GM12892 (cell line): ENCODE measurements at places on chromosomes 16 and 17.

- no peak for DNase-seq
These were observed 9.2 kb upstream of the TNFRSF13B start for GRCh38 chr17:16980813-16981731.

GRCh38 chr16:30004811-30005242 lies 6.0 kb downstream of the DOC2A start:
- no peak for DNase-seq

GRCh38 chr16:63188086-63188771 lies 1152.0 kb upstream of the CDH8 start:
- no peak for DNase-seq

DNA sequence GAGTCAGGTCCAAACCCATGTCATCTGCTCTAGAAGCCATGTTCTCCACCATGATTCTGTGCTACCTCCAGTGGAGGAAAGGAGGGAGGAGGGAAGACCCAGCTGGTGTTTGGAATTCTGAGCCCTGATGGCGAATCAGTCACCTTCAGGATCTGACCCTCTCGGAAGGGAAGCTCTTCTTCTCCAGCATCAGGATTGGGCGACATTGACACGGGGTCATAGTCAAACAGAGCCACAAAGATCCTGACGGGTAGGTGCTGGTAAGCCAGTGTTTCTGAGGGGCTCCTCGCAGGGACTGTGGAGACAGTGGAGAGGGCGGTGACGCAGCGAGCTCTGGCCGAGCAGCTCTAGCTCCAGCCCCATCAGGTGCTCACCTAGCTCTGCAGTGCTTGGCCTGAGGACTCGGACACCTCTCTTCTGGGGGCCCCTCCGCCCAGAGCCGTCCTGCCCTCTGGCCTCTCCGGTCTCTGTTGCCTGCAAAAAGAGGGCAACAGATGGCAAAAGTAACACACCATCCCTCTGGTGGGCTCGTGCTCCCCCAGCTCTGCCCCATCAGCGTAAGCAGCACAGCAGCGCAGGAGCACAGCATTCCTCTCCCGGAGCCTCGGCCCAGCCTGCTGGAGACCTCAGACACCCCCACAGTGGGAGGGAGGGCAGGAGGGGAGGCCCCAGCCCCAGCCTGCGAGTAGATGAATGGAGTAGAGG lies 21.0 kb downstream of the TSPOAP1 start:
- DNase-seq: no peak

DNA sequence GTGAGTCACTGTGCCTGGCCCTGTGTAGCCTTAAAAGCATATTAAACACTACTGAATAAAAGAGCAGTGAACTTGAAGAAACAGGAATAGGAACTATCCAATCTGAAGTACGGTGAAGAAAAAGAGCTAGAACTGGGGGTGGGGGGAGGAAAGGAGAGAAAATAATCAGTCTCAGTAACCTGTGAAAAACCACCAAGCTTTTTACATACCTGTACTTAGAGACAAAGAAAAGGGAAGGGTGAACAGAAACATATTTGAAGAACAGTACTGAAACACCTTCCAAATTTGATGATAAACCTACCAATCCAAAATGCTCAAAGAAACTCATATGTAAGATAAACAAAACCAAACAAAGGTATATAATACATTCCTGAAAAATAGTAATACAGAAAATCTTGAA lies 77.5 kb downstream of the USP32 start:
- no peak for DNase-seq

GRCh38 chr16:82017911-82018568 lies 6.8 kb upstream of the SDR42E1 start:
- DNase-seq: no peak

- no peak for DNase-seq
These were observed 22.0 kb downstream of the PRCD start for GRCh38 chr17:76561799-76562268.

DNA sequence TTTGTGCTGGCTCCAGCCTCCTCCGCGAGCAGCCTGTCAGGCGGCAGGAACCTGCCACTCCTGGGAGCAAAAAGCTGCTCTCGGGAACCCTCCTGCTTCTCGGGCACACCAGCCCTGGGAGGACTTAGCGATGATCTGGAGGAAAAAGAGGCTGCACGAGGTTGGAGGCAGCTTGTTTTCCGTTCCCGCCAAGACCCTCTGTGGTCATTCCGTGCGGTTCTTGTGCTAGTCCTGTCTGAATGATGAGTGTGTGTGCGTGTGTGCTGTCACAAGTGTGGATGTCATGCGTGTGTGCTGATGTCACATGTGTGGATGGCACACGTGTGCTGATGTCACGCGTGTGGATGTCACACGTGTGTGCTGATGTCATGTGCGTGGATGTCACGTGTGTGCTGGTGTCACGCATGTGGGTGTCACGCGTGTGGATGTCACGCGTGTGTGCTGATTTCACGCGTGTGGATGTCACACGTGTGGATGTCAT lies 150.0 kb downstream of the NPIPB11 start:
- DNase-seq: no peak

DNA sequence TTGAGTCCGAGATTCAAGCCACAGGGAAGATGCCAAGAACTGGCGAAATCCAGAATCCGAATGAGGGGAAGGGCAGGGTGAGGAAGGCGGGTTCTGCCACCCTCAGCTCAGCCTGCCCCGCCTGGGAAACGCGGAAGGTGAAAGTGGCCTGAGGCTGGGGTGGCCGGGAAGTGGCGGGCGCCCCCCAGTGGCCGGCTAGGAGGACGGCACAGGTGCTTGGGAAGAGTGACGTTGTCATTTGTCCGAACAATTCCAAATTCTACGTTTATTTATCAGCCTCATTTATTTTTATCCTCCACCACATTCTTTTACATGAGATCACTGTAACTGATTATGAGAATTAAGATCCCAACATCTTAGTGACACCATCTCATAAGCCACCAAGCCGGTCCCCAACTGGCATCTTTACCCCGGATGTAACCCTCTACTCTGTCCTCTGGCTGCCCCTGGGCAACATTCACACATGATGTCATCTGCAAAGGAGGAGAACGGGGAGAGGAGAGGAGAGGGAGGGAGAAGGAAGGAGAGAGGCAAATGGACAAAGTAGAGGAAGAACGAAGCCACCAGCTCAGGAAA lies 21.3 kb downstream of the SRCIN1 start:
- peak; percentile 85 for DNase-seq

GRCh38 chr17:72984145-72984925 lies 108.2 kb downstream of the SLC39A11 start:
- no peak for DNase-seq

- no peak for DNase-seq
These were observed 313.9 kb upstream of the SALL1 start for GRCh38 chr16:51464996-51465395.

DNA sequence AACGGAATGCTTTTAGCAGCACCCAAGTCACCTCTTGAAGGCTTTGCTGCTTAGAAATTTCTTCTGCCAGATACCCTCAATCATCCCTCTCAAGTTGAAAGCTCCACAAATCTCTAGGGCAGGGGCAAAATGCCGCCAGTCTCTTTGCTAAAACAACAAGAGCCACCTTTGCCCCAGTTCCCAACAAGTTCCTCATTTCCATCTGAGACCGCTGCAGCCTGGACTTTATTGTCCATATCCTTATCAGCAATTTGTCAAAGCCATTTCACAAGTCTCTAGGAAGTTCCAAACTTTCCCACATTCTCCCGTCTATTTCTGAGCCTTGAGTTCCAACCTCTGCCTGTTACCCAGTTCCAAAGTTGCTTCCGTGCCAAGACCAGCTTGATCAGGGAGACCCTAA lies 27.4 kb downstream of the TMC6 start:
- no peak for DNase-seq

DNA sequence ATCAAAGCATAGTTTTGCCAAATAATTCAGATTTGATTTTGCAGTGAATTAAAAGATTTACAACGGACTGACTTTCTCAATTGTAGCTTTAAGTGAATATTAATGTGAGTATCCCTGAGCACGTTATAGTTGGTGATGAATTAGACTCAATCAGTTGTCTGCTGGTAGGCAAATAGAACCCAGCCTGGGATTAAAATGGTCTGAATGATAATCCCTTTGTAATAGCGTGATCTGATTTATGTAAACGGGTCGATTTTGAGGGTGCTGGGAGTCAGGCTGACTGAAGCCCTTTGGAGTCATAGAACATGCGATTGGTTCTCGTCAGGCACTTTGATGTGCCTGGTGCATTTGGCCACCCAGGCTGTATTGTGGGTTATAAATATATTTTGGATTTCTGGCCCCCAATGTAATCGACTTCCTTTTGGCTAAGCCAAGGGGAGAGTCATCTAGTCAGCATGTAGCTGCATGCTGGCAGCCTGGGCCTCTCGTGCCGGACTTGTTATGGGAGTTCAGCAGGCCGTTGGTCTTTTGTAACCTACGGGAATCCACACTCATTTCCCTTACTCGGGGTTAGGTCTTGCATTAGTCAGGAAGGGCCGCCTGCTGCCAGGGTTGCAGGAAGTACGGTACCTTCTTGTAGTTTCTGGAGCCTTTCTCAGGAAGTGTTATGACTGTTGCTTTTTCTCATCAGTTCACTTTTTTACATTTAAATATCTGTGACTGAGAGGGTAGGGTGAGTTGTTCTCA lies 5.4 kb downstream of the PGS1 start:
- peak; percentile 50 for DNase-seq

- DNase-seq: no peak
These were observed 23.9 kb downstream of the GLG1 start for GRCh38 chr16:74582970-74583369.

DNA sequence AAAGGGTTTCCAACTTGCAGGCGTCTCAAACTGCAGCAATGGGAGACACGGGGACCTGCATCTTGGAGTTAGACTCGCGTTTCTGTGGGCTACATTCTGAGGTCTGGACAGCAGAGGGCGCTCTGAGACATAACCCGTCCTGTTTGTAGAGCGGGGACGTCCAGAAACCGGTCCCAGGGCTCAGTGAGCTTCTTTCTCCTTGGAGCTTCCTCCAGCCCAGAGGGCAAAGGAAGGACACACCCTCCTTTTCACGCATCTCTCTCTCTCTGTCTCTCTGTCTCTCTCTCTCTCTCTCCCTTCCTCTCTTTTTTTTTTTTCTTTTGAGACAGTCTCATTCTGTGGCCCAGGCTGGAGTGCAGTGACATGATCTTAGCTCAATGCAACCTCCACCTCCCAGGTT lies 19.8 kb downstream of the COX4I1 start:
- DNase-seq: peak; percentile 64

- DNase-seq: no peak
These were observed 81.6 kb downstream of the MYH11 start for GRCh38 chr16:15775209-15775608.
